Cerebellar cortex (tissue), 1 donor: ENCODE measurements at places on chromosomes 7 and 10.

DNA sequence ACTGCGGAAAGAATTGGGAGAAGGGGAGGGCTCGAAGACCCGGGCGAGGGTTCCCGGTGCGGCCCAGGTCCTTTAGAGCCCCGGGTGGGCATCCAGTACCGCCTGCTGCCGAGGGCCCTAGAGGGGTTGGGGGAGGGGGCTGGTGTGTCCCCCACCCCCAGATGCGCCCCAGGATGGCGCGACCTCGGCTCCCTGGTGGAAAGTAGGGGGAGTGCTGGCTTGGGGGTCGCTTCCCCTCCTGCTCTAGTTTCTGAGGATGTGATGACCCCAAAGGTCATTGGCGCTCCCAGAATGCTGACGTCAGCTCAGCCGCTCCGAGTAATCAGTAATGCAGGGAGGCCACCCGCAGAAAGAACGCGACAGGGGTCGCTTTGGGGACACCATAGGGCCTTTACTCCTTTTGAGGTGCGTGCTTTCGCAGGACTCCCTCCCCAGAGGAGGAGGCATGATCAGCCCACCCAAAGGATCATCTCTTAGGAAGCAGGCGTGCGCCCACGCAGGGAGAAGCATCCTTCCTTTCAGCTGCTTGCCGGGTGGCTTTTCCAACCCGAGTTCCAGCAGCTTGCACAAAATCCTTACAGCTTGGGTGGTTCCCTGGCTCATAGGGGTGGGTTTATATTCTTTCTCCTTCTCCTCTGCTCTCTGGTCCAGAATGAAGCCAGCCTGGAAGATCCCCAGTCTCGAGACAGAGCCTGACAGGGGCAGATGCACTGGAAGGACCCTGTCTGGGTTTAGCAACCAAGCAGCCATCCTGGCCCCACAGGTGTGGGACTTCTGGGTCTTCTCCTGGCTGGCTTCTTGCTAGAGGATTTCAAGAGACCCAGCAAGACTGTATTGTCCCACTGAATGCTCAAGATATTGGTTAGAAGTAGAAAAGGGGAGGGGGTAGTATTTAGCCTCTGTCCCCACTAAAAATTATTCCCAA, 1.3 kb upstream of the PRKAG2 start:
- DNase-seq, result no peak

DNA sequence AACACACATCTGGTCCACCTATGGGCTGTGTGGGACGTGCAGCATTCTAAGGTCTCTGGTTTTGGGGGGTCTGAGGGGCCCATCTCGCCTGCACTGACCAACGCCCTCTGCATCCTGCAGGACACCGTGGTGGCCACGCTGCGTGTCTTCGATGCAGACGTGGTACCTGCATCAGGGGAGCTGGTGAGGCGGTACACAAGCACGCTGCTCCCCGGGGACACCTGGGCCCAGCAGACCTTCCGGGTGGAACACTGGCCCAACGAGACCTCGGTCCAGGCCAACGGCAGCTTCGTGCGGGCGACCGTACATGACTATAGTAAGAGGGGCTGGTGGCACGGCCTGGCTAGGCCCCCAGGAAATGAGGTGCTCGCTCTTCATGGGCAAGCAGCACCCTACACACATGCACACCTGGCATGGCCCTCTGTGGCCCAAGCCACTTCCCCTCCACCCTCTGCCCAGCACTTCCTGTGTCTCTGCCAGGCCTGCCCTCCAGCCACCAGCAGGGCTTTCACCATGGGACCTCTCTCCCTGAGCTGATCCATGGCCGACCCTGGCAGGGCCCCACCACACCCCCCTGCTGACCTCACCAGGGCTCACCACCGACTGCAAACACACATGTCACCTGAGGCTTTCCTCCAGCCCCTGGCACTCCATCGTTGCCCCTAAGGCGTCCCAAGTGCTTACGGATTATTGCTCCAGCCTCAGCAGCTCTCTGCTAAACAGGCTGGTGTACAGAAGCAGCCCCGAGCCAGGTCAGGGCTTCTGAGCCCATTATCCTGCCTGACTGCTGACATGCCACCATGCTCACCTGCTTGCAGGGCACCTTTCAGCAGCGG, 29.6 kb downstream of the RET start:
- no peak for DNase-seq

DNA sequence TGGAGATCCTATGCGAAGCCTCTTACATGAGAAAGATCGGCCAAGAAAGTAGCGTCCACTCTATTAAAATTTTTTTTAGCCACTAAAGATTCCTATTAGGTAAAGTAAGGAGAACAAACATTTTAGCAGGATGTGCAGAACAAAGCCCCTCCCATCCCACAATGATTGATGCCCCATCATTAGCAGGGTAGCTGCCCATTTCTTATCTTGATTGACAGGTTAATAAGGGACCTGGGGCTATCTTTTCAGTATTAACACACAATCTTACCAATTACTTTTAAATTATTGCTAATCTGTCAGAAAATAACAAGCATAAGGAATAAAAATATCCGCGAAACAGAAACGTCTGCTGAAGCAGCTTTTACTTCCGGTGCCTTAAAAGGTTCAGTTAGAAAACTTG, 5.1 kb downstream of the FZD8 start:
- DNase-seq, result no peak

DNA sequence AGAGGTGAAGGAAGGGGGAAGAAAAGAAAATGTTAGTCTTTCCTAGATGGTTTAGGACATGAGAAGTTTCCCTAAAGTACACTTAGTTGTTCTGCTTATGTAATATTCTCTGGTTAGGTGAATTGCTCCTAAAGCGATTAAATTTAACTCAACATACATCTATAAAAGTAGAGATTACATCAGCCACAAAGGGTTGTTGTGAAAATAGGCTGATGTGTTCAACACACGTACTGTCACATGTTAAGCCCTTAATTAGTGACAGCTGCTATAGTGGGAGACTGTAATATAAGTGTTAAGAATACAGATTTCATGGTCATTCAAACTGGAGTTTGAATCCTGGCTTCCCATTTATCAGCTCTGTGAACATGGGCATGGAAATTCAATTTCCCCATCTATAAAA, 12.8 kb downstream of the HECTD2 start:
- no peak for DNase-seq

GRCh38 chr7:100158229-100159098, at the start of gene TRAPPC14:
Gene TRAPPC14, minus strand, starts transcription at chr7:100158723. Its CDS starts 224 bp downstream, at chr7:100158499.
- DNase-seq, result peak; percentile 84

GRCh38 chr10:106626371-106626770, 538.1 kb downstream of the SORCS1 start:
- no peak for DNase-seq

GRCh38 chr7:30915005-30915601, 3.5 kb downstream of the AQP1 start:
- DNase-seq, result no peak
